ENCODE measurements at places on chromosomes 4 and X. TPM values are rescaled to one million over a fixed set of nuclear protein-coding genes. Genes with fewer than 3 reads are reported as not detected.

- H3K27ac ChIP-seq, result peak overlapping the region; percentile 98
- peak overlapping the region; percentile 96 for H3K4me3 ChIP-seq
- peaks cover 36% of the 10 kb centered on the region for H3K4me1 ChIP-seq
- no peaks in the 10 kb centered on the region for H3K36me3 ChIP-seq
These were observed 570 bp downstream of the WDR44 start for GRCh38 chrX:118346258-118347094.

- no peak overlapping the region for H3K27ac ChIP-seq
- no peak overlapping the region for H3K4me3 ChIP-seq
- no peak for DNase-seq
- peaks cover 48% of the 10 kb centered on the region for H3K36me3 ChIP-seq
These were observed 55.6 kb downstream of the SEL1L3 start for GRCh38 chr4:25807102-25807728.

Gene CTAG1B
- not detected for total RNA-seq

DNA sequence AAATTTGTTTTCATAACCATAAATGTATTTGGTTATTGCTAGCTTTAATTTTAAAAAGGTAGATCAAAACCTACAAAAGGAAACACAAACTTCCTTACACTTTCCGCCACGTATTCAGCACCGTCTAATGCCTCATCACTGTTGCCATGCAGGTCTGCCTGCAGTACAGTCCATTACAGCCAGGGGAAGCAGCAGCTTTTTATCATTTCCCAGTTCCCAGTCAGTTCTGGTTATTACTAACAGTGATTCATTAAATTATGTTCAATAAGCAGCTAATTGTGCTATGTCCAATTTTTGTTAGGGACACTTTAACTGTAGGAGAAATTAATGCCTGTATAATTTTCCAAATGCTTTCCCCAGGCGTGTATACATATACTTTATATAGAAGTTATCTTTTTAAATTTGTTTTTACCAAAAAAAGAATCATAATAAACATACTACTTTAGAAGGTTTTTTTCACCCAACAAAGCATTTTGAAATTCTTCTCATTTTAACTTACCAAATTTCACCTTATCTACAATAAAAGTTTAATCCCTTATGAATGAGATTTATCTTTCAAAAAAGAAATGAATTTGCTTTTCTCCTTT, 93.3 kb downstream of the ANXA3 start:
- H3K27ac ChIP-seq, result no peak overlapping the region
- H3K27me3 ChIP-seq, result no peaks in the 10 kb centered on the region
- no peaks in the 10 kb centered on the region for H3K4me1 ChIP-seq

Gene DKK2
- not detected for total RNA-seq

- H3K27ac ChIP-seq, result no peak overlapping the region
- no peak overlapping the region for H3K4me3 ChIP-seq
- DNase-seq, result no peak
- H3K27me3 ChIP-seq, result no peaks in the 10 kb centered on the region
- peaks cover 36% of the 10 kb centered on the region for H3K36me3 ChIP-seq
These were observed 106.2 kb downstream of the FNIP2 start for GRCh38 chr4:158875026-158875425.
